ENCODE measurements at places on chromosomes 3 and 15.

DNA sequence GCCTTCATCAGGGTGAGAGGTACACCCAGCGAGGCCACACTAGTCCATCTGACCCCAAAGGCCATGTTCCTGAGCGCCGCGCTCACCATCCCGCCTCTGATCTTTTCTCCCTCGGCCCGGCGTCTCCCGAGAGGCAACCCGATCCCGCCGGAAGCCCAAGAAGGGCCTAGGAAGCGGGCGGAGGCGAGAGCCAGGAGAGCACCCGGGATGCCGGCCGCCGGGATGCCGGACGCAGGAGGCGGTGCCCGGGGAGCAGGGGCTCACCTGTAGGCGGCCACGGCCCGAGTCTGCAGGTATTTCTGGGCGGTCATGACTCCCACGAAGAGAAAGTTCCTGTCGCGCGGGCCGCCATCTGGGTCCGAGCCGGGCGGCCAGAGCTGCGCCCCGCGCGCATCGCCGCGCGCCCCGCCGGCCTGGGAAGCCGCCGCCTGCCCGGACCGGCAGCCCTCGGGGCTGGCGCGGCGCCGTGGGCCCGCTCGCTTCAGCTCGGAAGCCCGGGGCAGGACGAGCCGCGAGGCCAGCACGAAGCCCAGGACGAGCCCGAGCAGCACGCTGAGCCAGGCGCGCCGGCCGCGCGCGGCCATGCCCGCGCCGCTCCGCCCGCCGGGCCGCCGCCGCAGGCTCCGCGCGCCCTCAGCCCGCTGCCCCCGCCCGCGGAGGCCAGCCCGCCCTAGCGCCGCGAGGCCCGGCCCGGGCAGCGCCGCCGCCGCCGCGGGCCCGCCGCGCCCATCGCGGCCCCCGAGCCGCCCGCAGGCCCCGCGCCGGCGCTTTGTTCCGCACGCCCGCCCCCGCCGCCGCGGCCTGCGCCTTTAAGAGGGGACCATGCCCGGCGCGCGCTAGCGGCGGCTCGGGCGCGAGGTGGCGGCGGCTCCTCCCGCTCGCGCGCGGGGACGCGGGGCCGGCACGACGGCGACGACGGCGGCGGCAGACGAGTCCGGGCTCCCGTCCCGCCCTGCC lies 697 bp downstream of the CHSY1 start:
- DNase-seq, result no peak

DNA sequence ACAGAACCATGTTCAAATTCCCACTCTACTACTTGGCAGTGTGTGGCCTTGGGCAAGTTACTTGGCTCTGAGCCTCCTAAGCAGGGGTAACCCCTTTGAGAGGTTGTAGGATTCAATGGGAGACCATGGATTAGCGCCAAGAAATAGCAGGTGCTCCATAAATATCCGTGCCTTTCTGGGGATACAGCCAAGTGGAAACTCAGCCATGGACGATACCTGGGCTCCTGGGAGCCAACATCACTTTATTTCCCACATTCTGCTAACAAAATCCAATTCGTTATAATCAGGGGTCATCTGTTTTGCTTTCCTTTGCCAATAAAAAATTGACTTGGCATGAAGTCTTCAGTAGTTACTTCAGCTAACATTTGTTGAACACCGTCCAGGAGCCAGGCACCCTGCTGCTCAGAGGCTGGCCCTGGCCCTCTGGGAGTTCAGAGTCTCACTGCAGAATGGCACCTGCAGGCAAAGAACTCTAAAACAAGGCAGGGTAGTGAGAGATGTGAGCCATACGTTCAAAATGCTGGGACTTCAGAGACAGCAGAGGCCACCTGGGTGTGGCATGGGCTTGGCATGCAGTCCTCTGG lies 42.3 kb downstream of the ZDHHC19 start:
- DNase-seq, result no peak

DNA sequence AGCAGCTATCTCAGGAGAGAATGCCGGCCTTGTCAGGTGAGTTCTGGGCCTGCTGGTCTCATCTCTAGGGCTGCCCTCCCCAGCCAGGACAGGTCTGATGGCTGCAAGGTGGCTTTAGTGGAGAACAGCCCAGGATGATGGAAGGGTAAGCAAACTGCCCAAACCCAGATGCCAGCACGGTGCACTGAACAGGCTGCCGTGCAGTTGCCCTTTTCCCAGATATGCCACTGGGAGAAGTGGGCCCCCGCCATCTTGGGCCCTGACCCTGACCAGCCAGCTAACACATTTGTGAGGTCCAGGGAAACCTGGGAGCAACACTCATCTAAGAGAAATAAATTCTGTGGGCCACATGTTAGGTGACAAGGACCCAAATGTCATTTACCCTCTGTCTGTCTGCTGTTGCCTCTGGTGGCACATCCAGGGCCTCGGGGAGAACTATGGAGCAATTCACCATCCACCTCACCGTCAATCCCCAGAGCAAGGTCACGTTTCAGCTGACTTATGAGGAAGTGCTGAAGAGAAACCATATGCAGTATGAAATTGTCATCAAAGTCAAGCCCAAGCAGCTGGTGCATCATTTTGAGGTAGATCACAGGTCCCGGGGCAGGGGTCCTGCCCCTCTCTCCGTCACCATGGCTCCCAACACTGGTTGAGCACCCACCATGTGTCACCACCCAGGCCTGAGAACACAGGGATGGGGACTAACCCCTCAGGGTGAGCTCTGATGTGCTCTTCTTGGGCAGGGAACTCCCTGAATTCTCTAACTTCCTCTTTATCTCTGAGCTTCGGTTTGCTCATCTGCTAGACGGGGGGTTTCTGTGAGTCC lies 1.8 kb downstream of the ITIH1 start:
- no peak for DNase-seq

DNA sequence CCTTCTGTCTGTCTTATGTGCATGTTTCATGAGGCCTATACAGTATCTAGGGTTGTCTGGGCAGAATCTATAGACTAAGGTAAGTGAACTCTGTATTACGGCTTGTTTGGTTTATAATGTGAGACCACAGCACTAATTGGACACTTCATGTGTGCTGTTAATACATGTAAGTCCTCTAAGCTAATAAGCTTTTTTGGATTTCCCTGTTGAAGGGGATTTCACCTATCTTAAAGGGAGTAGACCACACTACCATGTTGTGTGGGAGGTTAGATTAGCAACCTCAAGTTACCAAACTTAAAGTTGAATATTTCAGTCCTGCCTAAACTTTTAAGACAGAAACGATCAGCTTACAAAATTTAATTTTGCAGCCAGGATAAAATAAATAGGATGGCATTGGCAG lies 189.8 kb upstream of the GOLIM4 start:
- DNase-seq, result no peak

- no peak for DNase-seq
Measured at GRCh38 chr3:37029516-37030163, 36.3 kb downstream of the MLH1 start.

- DNase-seq, result no peak
Measured at GRCh38 chr15:61069394-61070075, 159.6 kb downstream of the RORA start.

DNA sequence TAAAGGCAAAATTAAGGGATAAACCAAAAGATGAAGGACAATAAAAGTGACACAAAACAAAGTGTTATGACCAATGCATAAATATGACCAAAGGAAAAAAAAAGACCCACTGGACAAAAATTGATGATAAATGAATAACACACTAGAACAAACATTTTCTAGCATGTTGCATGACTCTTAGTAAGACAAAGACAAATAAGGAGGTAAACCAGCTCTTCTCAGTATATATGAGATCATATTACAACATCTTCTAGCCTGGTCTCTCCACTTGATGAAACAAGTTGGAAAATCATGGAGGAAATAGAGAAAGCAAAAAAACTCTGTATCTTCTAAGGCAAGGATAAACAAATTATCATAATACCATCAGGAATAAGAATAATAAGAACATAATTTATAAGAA lies 163.9 kb upstream of the GBE1 start:
- DNase-seq, result no peak

GRCh38 chr15:73800662-73801345 lies 47.7 kb upstream of the INSYN1 start:
- DNase-seq, result no peak

DNA sequence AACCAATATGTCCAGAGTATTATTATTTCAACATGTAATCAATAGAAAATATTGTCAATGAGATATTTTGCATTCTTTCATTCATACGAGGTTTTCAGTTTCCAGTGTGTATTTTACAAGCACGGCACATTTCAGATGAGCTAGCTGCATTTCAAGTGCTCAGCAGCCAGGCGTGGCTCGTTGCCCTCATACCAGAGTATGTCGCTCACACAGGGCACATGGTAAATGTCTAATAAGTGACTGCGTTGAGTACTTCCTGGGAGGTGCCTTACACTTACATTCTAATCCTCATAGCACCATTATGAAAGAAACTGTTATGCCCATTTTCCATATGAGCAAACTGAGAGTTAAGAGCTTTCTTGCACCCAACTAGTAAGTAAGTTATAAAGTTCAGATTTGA lies 47.4 kb downstream of the TMEM266 start:
- no peak for DNase-seq

GRCh38 chr3:171169866-171170265 lies 143.3 kb upstream of the SLC2A2 start:
- no peak for DNase-seq

DNA sequence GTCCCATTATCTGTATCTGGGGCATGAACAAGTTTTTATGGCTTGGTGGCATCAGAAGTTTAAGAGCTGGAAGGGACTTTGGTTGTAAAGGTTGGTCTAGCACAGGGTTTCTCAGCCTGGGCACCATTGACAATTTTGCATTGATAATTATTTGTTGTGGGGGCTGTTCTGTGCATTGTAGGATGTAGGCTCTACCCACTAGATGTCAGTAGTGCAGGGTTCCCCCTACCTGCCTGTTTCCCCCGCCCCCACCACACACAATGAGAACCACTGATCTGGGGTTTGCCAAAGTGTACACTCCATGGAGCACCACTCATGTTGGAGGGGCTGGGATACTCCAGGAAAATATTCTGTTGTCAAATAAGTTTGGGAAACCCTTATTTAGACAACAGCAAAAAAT lies 42.7 kb downstream of the PLCL2 start:
- DNase-seq, result no peak

DNA sequence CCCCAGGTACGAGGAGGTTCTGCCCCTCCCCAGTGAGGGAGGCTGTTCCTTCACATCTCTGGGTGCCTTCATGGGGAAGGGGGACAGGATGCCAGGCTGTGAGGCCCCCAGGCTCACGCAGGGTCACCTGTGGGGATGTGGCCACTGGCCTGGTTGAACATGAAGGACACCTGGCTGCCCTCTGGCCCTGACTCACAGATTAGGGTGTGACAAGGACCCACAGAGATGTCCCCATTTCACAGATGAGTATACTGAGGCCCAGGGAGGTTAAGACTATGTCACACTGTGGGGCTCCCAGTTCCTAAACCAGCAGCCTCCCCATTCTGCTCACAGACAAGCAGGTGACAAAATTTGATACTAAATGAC lies 42.4 kb downstream of the PCSK6 start:
- DNase-seq, result no peak

- no peak for DNase-seq
Measured at GRCh38 chr15:101844916-101845315, 32.9 kb downstream of the OR4F15 start.

GRCh38 chr3:106714400-106714799 lies 662.8 kb upstream of the CCDC54 start:
- DNase-seq, result no peak

DNA sequence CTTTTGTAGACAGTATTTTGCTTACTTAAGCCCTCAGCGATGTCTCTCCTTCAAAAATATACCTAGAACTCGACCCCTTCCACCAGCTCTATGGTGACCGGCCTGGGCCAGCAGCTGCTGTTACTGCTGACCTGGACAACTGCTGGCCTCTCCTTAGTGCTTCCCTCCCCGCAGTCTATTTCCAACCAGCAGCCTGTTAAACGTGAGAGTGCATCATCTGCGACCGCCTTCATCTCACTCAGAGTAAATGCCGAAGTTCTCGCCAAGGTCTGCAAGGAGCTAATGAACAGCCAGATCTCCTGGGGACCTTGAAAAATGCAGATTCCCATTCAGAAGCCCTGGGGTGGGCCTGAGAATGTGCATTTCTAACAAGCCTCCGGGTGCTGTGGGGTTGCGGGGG lies 86.7 kb downstream of the RPLP1 start:
- no peak for DNase-seq

DNA sequence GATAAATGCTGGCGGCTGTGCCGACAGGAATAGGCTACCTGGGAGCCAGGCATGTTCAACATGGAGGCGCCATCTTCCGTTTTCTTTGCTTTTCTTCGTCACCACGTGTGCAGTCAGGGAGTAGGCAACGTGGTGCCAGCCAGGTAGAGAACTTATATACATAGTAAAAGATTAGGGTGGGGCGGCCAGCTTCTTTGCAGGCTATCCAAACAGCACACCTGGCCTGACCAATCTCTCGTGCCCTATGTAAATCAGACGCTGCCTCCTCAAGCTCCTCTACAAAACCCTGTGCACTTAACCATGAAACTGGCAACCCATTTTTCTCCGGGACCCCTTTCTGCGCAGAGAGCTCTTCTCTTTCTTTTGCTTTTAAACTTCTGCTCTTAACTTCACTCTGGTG lies 28.6 kb upstream of the OR5K4 start:
- no peak for DNase-seq

GRCh38 chr3:136277115-136277514 lies 27.0 kb downstream of the PCCB start:
- DNase-seq, result no peak

DNA sequence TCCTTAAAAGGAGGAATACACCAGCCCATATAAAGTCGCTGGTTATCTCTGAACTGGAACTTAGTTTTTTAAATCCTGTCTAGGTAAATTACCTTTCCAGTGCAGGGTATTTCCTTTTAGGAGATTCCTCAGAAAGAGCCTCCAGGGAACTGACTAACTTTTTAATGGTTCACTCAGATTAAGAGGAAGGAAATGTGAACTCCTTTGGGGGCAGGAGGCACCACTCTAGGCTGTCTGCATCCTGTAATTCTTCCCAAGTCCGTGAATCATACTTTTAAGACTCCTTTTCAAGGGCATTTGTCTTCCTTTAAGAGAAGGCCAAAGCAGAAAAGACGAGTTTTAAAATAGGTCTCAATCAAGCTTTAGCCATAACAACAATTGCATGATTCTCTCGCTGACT lies 871.2 kb upstream of the NR2F2 start:
- no peak for DNase-seq

GRCh38 chr3:2535206-2535605 lies 436.5 kb downstream of the CNTN4 start:
- DNase-seq, result no peak

DNA sequence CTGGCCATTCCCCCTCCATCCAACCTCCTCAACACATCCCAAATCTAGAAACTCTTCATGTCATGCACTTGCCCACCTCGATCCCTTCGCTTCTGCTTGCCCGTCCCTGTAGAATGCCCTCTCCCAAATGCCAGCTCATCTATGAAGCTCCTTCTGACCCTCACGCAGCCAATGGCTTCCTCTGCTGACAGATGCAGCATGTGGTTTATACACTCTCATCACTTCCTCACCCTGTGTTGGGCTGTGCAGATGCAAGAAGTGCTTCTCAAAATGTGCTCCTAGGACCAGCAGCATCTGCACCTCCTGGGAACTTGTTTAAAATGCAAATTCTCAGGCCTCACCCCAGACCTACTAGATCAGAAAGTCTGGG lies 51.7 kb downstream of the SEMA5B start:
- peak; percentile 5 for DNase-seq

DNA sequence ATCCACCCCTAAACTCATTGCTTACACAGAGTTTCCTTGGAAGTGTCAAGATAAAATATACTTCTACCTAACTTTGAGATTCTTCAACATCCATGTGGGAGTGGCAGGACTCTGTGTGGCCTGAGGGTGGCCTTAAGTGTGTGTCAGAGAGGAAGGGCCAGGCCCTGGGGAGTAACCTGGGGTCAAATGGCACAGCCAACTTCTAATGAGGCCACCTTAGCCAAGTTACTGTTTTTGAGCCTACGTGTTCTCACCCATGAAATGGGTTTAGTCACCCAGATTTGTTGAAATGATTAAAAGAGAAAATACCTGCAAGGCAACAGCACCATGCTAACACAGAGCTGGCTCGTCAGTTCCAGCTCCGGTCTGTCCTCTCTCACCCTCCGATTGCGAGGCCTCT lies 28.5 kb upstream of the UBE2Q2 start:
- DNase-seq, result no peak

Data from activated CD4-positive, alpha-beta T cell treated with anti-CD3 and anti-CD28 coated beads for 48 hours (primary cell).